ENCODE measurements at places on chromosomes 1 and 21.

DNA sequence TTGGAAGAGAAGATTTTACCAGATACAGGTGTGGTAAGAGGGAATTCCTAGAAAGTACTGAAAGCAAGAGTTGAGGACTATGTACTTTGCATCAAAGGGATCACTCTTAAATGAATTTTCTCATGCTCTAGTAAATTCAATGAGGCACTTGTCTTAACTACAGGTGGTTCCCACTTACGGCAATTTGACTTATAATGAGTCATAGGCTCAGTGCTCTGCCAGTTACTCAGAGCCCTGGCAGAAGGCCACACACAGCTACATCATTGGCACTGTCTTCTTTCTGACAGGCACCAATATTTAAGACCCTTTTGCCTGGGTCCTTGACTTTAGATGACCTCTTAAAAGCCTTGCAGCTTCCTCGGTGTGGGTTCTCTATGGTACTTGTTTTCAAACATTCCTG, 15.9 kb upstream of the ADAMTS5 start:
- no peak for DNase-seq

DNA sequence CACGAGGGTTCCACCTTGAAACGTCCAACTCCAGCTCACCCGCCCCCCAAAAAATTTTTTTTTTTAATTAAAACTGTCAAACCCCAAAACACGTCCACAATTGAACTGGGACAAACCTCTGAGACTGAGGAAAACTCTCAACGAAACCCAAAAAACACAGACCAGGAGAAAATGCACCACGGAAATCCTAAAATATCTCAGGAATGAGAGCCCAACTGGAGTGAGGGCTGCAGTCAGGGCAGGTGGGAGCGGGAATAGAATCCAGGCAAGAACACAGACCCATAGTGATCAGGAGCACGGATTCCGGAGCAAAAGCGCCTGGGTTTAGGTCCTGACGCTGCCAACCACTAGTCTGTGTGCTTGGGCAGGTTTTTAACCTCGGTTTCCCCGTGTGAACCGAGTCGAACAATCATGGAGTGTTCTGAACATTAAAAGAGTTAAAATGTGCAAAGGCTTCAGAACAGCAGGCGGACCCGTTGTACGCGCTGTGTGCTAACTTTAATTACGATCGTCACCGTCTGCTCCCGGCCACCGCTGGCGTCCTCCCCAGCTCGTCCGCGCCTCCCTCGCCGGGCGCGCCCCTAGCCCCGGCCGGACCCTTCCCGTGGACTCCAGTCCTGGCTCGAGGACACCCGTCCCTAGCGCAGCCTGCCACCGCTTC, 624 bp downstream of the ARHGAP29 start:
- DNase-seq, result no peak

DNA sequence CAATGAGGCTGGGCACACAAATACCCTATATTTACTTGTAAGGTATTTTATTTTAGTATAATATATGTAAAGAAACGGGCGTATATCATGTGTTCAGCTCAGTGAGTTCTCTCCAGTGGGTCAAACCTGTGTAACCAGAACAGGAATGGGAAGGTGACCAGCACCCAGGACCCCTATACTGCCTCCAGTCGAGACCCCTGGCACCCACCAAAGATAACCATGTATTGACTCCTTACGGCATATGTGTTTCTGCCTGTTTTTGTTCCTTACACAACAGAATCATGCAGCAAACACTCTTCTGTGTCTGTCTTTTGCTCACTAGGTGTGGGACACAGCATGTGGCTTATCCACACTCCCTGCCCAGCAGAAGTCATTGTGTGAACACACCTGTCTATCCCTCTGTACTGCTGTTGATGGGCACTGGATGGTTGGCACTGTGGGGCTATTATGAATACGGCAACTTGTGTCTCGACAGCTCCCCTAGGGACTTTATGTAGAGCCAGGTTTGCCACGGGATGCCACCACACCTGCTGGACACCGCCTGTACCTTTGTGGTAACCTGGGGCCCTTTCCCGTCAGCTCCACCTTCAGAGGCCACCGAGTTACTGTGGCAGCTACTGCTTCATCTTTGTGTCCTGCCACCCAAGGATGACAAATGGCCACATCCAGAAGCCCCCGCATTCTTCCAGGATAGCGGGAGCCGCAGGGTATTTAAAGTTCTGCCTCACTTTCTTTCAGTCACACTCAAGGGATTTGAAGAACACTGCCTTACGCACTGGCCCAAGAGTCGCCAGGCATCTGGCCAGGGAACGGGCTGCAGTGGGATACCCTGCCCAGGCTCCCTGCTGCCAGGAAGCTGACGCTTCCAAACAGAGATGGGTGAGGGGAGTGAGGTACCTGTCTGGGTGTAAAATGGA, 23.5 kb upstream of the C2CD2 start:
- DNase-seq, result no peak

GRCh38 chr21:31766899-31767298, 35.0 kb upstream of the SCAF4 start:
- DNase-seq, result no peak

DNA sequence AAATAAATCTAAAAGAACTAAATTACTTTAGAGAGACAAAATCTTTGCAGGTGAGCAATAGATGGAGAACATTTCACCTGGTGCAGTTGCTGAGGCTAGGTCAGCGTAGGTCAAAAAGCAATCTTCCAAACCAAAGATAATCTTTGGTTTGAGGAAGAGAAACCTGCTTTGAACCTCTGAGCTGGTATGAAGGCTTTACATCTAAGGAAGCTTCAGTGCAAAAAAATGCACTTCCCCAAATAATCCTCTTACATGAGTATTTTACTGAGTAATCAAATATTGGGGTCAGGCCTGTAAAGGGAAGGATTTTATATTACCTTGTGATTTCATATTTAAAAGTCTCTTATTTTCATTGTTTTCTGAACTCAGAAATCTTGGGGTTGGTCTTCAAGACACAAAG, 223.6 kb downstream of the SRGAP2C start:
- DNase-seq, result no peak

DNA sequence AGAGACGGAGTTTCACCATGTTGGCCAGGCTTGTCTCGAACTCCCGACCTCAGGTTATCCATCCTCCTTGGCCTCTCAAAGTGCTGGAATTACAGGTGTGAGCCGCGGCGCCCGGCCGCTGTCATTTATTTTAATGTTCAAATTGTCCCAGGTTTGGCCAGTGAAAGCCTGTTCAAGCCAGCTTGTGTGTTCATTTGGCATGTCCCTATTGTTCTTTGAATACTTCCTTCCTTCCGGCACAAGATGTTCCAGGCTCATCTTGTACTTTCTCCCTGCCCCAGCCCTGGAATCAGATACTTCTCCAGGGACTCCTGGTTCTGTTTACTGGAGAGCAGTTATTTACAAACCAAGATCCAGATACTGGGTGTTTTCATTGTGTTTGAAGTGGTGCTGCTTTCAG, 37.0 kb downstream of the ZBTB8B start:
- DNase-seq, result no peak

DNA sequence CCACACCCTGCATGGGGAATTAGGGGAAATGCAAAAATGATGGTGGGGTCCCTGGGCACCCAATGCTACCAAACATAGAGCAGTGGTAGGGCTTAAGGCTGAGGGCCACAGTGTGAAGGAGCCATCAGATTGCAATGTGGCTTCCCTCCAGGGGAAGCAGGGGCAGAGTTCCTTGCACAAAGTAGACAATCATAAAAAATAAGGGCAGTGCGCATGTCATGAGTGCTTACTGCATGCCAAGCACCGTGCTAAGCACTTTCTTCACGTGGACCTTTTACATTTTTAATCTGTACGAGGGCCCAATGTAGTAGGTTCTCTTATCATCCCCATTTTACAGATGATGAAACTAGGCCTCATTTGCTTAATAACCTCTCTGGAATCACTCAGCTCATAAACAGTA, 56.6 kb downstream of the DDX20 start:
- DNase-seq, result no peak

- no peak for DNase-seq
Observed at GRCh38 chr1:57146100-57146499, 180.3 kb upstream of the C8B start.

DNA sequence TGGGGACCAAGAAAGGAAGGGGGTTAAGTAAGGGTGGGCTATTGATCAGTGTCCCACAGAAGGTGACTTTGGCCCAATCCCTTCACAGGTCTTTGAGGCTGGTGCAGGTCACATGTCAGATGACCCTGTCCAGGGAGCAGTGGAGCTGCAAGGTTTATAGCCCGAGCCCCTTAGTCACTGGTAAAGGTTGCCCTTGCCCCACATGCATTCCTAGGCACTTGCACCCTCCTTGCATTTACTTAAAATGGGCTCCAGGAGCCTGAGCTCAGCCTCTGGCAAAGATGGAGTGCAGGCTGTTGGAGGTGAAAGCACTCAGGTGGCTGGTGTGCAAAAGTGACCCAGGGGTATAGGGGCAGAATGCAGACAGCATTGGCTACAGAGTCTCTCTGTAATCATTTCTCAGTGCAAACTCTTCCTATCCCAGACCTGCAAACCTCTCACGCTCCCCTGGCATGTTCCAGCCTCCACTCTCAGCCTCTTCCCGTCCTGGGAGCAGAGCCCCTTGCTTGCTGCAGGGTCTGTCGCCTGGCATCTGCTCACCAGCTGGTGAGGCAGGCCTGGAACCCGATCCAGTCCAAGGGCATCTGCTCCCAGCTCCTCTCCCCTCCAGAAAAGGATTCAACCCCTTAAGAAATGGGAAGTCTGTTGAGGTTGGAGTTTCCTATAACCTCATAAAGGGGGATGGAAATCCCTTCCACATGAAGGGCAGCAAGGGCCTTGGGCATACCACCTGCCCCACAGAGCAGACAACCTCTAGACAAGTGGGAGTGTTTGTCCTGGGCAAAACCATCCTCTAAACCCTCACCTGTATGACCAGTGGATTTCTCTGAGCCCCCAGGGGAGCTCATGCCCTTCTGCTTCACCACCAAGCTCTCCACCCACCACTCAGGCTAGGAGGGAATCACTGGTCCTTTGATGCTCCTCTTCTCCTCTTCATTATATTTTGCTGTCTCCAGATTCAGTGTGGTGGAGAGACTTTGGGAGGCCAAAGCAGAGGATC, 23.1 kb upstream of the PTPRF start:
- DNase-seq, result no peak

- no peak for DNase-seq
Observed at GRCh38 chr1:239044829-239045228, 341.5 kb upstream of the CHRM3 start.

- DNase-seq, result no peak
Observed at GRCh38 chr21:41422546-41423304, 3.3 kb upstream of the MX1 start.

DNA sequence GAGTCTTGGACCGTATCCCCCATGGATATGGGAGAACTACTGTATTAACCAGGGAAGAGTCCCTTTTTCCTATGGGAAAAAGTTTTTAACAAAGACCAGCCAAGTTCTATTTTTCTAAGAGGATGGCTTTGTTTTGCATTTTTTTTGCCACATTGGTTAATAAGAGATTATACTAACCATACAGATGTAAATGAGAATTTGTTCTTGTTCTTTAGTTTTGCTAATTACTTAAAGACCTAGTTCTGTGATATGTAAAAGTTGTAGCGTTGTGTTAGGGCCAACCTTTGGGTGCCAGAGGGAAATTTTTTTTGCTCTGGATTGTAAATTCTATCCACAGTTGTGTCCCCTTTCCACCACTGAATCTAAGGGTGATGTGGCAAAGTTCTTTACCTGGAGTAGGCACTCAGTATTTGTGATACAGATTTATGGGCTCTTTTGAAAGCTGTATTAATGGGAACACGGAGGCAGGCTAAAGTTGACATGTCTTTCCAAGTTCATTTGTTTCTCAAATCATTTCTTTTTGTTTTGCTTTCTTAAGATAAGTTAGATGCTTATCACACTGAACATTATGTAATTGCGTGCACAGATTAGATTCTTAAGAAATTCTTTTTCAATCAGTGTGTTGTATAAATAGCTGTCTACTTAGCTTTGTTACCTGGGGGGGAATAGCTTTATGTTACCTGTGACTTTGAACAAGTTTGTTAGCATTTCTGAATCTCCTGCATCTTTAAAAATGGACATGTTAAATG, 2.9 kb downstream of the SOAT1 start:
- DNase-seq, result no peak

- no peak for DNase-seq
Observed at GRCh38 chr21:37531431-37531932, 164.9 kb downstream of the DYRK1A start.

DNA sequence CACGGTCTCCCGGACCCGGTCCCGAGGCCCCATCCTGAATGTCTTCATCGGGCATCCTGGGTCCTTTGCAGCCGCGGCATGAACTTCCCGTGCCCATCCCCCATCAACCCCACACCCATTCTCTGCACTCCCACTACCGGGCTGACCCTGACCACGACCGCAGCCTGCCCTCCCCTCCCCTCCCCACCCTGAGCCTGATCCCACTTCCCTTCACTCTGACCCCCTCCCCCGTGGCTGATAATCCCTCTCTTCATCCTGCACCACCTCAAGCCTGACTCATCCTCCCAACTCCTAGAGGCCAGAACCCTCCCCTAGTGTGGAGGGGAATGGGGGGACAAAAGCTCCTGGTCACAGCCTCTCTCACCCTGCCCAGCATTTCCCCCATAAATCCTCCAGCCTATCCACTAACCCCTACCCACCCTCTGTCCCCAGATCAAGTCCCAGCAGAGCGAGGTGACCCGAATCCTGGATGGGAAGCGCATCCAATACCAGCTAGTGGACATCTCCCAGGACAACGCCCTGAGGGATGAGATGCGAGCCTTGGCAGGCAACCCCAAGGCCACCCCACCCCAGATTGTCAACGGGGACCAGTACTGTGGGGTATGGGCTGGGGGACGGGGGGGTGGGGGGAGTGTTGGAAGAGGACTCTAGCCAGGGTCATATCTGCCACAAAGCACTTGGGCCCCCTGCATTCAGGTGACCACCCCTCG, 602 bp downstream of the SH3BGRL3 start:
- no peak for DNase-seq
